ENCODE measurements at places on chromosomes 12 and 14.

GRCh38 chr14:103194256-103195045 is 71.2 kb downstream of the TNFAIP2 start:
- DNase-seq: no peak

DNA sequence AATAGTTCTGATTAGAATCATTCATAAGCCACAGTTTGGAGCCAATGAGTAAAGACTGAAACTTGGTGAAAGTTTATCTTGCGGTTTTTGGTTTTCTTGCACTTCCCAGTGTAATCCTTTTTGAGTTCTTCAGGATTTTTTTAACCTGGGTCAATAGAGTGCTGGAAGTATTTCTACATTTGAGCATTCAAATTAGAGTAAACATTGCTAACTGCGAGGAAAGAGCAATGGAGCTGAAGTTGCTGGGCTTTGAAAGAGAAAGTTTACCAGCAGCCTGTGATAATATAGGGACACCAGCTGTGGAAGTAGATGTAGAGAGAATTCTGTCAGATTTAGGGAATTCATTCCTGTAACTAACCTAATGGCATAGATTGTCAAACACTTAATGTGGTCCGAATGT is 30.3 kb downstream of the ANO6 start:
- DNase-seq: no peak

DNA sequence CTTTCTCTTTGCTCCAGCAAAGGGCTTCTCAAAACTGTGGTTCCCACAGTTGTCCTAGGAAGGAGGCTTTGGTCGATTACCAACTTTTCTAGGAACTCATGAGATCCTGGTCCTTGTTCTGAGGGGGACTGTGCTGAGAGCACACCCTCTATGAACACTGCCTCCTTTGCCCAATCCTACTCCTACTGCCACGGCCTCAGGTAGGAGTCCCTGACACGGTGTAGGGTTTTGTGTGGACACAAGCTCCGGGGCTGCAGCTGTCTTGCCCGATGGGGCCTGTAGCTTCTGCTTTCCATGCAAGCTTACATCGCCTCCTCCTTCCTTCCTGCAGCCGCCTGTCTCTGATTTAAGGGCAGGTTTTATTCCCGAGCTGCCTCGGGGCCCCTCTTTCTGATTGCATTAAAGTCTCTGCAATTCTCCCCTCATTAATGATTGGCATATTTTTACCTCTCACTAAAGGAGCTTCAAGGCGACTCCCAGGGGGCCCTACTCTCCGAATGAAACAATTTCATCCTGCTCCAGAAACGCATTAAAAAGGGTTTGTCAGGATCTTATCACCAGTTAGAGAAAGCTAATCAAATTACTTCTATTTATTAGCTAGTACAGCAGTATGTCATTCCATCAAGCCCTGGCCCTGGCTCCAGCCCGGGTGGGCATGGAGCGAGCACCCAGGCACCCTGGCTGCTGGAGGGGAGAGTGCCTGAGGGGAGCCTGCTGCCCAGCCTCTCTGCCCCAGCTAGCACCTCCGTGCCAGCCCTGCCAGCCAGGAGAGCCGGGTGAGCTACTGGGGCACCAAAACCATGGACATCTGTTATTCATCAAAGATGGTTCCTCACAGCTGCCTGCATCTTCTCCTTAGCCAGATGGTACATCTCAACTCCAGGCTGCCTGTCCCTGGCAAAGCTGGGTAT is 38.0 kb upstream of the ESRRB start:
- no peak for DNase-seq

- no peak for DNase-seq
These were observed 18.8 kb upstream of the KRT78 start for GRCh38 chr12:52867642-52868041.

DNA sequence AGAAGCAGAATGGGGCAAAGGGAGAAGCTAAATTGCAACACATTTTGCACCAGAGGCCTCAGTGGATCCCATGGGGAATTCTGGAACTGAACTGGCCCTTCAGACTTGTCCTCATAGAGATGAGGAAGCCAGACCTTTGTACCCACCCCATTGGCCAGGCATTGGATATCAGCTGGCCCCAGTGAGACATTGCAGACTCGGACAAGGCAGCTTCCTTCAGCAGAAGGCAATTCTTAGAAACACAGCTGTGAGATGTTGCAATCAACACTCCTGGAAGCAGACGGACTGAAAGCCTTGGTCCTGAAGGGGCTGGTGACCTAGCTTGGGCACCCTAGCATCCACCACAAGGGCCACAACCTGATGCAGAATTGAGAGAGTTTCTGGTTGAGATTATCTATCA is 218.1 kb downstream of the MSRB3 start:
- DNase-seq: no peak

GRCh38 chr12:106287364-106287763 is 15.2 kb upstream of the TCP11L2 start:
- no peak for DNase-seq

DNA sequence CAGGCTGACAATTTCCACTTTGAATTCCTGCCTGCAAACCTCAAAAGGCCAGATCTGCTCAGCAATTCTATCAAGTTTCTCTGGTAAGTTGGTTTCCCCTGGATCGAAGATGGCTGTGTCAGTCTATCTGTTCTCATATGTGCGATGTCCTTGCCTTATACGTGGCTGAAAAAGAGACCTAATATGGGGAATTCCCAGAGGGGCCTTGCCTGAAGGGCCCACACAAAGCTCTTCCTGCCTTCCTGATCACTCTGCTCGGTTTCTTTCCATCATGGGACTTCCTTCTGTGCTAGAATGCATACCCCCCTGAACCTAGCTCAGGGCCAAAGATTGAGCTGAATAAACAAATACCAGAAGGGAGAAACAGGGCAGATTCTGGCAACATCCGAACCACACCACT is 13.2 kb downstream of the TCL1B start:
- no peak for DNase-seq

DNA sequence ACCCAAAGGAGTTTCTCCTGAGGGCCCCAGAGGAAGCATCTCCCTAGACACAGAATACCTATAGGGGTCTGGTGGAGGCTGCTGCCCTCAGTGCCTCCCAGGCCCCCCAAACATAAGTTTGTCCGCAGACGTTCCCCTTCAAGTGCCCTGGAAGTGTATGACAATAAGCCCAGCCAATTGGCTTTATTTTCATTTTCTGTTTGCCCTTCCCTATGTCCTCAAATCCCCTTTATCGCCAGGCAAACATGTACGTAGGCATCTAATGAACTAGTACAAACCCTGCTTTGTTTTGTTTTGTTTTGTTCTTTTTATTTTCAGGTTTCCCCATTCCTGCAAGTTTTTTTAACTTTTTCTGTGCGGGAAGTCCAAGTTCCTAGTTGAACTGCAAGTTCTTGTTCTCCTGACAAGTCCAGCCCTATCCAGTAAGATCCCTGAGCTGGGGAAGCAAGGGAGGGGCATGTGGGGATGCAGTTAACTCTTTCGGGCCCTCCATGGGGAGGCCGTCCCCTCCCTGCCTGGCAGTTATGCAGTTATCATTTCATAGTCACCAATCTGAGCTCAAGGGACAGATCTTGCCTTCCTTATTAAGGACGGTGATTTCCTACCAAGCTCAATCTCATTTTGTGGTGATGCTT is 141.9 kb downstream of the KCNA5 start:
- DNase-seq: no peak

- DNase-seq: no peak
These were observed 17.3 kb downstream of the RERGL start for GRCh38 chr12:18072723-18073122.

GRCh38 chr12:68861890-68862289 is 53.9 kb downstream of the MDM2 start:
- no peak for DNase-seq
